Stimulated activated CD4-positive, alpha-beta T cell treated with anti-CD3 and anti-CD28 coated beads, Interleukin-4, amount 100 ng/mL, for 4 hours (primary cell): ENCODE measurements at places on chromosomes 3 and 15.

GRCh38 chr3:179760944-179761343 is 108.1 kb downstream of the USP13 start:
- no peak for DNase-seq

GRCh38 chr3:13569641-13570390 is 20.9 kb downstream of the FBLN2 start:
- no peak for DNase-seq

DNA sequence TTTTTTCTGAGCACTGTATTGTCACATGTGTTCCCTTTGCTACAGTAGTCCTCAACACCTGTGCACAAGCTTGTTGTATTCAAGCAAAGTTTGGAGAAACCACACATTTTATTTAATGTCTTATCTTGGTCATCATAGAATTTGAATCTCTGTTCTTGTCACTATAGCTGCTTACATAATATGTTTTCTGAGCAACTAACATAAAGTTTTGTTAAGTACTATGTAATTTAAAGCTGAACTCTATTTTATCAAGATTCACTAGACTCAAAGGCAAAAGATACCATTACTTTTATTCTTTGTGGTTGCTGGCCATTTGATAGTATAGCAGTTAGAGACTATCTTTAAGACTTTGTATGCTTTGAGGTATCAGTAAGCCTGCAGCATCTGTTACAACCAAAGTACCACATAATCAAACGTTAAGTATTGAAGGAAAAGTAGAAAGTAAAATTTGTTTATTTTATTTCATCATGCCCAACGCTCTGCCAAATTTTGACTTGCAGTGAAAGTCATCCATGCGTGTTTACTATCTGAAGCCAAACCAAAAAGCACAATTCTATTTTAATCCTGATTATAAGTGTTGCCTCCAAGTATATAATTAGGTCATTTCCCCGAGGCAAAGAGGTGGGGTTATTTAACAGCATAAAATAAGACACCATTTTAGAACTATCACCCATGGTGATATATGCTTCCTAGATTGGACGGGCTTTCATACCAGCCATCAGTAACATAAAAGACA is 10.3 kb upstream of the ABHD10 start:
- DNase-seq, result no peak

- DNase-seq, result no peak
Observed at GRCh38 chr3:22729981-22730380, 473.1 kb upstream of the UBE2E2 start.

GRCh38 chr15:51721199-51721960 is 16.1 kb downstream of the LYSMD2 start:
- no peak for DNase-seq

DNA sequence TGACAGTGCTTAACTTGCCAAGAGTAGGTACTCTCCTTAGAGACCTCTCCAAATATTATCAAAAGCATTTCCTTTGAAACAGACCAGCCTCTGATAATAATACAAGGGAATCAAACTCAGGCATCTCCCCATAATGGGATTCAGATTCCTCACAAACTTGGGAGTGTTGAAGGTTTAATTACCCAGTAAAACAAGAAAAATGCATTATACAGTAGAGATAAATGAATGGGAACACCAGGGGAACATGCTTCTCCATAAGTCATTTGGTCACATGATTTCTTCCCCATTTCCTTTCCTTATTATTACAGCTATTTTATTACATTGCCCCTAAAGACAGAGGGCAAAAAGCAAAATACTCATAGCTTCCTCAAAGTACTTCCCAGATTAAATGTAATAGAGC is 325.0 kb upstream of the CDIN1 start:
- DNase-seq, result no peak

- no peak for DNase-seq
Observed at GRCh38 chr3:150000641-150001040, 29.9 kb upstream of the PFN2 start.

- DNase-seq, result no peak
Observed at GRCh38 chr3:172070269-172070668, 30.9 kb downstream of the FNDC3B start.

GRCh38 chr3:58962040-58962651 is 87.7 kb downstream of the CFAP20DC start:
- no peak for DNase-seq

DNA sequence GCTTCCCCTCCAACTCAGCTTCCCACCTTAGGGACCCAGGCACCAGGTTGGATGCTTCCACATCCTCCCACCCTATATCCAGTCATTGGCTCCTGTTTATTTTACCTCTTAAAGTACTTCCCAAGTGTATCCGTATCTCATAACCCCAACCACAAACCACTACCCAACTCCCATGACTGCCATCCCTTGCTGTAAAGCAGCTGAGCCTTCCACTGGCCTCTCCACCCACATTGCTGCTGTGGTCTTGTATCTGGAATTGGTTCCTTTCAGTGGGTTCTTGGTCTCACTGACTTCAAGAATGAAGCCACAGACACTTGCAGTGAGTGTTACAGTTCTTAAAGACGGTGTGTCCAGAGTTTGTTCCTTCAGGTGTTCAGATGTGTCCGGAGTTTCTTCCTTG is 79.8 kb upstream of the HRH1 start:
- no peak for DNase-seq

GRCh38 chr15:63920504-63921175 is 86.9 kb upstream of the HERC1 start:
- no peak for DNase-seq

- DNase-seq, result no peak
Observed at GRCh38 chr3:13770170-13771169, 109.4 kb downstream of the WNT7A start.

DNA sequence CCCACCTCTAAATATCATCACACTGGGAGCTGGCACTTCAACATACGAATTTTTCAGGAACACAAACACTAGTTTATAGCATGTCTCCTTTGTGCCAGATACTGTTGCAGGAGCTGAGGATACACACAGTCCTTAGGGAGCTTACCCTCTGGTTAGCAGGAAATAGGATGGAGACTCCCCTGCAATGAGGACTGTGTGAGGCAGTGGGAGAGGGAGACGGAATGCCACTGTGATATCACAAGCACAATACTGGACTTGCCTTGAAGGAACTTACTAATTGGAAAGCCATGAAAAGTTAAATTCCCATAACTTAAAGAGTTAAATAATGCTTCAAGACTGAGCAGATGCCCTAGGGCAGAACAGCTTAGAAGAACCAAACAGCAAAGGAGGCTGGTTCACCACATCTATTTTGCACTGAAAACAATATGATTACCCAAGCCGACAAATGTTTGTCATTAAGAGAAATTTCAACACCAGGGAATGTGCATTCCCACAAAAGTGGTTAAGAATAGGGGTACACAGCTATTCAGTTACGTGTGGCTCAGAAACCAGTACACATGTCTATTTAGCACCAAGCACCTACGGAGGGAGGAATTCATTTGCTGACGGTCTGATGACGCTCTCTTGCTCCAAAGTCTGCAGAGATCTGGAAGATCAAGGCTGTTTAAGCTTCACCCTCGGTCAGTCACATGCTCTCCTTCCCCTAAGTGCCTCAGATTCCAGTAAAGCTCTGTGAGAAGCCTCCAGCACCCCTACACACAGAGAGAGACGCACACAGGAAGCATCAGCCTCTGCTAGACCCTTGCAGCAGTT is 5.2 kb downstream of the TBC1D2B start:
- DNase-seq, result peak; percentile 70

DNA sequence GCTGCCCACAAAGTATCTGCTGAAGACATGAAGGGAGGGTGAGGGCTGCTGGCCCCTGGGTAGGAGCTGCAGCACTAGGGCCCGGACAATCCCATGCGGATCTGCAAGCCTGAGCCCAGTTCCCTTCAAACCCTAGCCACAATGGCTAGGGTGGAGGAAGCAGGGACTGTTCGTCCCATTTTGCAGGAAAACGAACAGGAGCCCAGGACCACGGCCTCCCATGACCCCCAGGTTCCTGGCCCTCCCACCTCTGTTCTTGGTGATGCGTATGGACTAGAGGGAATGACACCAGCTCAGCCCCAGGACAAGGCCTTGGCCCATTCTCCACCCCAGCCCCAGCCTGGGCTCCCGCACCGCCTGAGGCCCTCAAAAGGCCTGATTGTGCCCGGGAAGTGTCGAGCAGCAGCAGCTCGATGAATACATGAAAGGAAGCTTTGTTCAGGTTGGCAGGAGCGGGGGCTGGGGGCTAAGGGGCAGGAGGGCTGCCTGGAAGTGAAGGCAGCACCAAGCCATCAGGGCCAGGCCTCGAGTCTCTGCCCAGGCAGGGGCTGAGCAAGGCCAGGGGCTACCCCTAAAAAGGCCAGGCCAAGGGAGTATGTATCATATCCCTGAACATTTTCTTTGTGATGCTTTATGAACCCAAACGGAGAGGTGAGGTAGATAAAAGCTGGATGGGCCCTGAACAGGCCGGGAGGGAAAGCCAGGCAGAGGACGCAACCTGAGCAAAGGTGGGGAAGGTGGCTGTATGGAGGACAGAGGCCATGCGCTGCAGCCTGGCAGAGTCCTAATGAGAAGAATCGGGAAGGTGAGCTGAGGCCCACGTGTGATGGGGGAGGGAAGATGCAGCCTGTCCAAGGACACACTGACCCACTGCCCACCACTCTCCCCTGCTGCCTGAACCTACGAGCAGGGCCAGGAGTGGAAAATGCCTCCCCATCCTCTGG is 12.2 kb downstream of the SEMA7A start:
- DNase-seq, result no peak

DNA sequence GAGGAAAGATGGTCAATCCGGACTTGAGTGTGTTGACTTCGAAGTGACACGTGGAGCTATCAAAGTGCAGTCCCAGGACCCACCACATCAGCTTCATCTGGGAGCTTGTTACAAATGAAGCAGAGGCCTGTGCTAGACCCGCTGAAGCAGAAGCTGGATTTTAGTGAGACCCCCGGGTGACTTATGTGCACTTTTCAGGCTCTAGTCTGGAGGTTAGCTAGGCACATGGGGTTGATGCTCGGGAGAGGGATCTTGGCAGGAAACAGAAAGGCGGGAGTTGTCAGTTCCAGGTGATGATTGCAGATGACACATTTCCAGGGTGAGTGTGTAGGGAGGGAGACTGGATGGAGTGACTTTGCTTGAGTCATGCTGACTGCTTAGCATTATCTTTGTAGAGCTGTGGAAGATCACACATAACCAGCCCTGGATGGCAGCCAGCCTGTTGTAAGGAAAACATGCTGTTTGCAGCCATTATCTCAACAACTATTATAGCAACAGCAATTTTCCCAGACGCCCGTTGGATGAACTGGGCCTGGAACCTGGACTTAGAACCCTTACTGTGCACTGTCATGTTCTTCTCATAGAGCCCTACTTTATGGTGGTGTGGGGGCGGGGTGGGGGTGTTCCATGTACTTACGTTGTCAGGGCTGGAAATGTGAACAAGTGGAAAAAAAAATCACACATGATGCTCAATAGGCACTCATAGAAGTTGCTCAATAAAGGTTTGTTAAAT is 122.4 kb downstream of the THSD4 start:
- no peak for DNase-seq

- no peak for DNase-seq
Observed at GRCh38 chr3:166190360-166190759, 353.1 kb upstream of the BCHE start.

- no peak for DNase-seq
Observed at GRCh38 chr3:16609927-16610580, 4.8 kb upstream of the DAZL start.

- DNase-seq, result no peak
Observed at GRCh38 chr3:116425126-116425525, 20.2 kb downstream of the LSAMP start.

- no peak for DNase-seq
Observed at GRCh38 chr15:27731776-27732175, 367.3 kb downstream of the OCA2 start.

- DNase-seq, result peak; percentile 29
Observed at GRCh38 chr15:41827290-41827879, 507 bp upstream of the JMJD7 start.
